ENCODE measurements at places on chromosomes 1 and 21.

GRCh38 chr21:35254006-35254764 is 205.1 kb upstream of the RUNX1 start:
- DNase-seq, result no peak

GRCh38 chr1:62144238-62144831 is 50.3 kb upstream of the L1TD1 start:
- DNase-seq, result no peak

DNA sequence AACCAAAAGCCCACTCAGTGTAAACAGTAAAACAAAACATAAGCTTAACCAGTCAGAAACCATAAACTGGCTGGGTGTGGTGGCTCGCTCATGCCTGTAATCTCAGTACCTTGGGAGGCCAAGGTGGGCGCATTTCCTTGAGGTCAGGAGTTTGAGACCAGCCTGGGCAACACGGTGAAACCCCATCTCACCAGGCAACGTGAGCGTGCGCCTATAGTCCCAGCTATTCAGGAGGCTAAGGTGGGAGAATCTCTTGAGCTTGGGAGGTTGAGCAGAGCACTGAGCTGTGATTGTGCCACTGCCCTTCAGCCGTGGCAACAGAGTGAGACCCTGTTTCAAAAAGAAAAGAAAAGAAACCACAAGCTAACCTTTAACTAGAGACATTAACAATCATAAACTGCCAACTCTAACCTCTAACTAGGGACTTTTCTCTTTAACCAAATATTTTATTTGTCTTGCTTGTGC is 13.1 kb upstream of the PRRC2C start:
- no peak for DNase-seq

- no peak for DNase-seq
These were observed 6.8 kb downstream of the PRXL2B start for GRCh38 chr1:2593251-2593878.

DNA sequence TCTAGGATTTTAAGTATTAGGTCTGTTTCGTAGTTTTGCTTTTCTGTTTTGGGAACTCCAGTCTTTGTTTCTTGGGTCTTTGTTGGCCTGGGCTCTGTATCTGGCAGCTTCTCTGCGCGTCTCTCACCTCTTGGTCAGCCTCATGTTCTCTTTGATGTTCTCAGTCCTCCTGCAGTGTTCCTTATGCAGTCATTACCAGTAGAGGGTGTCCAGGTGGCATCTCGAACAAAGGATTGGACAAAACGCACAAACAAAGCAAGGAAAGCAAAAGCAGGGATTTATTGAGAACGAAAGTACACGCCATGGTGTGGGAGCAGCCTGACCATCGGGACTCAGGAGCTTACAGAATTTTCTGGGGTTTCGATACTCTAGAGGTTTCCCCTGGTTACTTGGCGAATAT is 133.7 kb upstream of the COL6A1 start:
- DNase-seq, result no peak

- DNase-seq, result no peak
These were observed 230.5 kb downstream of the TPR start for GRCh38 chr1:186144505-186144904.

- no peak for DNase-seq
These were observed 10.5 kb downstream of the ATP5IF1 start for GRCh38 chr1:28246427-28246832.

- no peak for DNase-seq
These were observed 276.3 kb upstream of the GREM2 start for GRCh38 chr1:240888039-240888786.

DNA sequence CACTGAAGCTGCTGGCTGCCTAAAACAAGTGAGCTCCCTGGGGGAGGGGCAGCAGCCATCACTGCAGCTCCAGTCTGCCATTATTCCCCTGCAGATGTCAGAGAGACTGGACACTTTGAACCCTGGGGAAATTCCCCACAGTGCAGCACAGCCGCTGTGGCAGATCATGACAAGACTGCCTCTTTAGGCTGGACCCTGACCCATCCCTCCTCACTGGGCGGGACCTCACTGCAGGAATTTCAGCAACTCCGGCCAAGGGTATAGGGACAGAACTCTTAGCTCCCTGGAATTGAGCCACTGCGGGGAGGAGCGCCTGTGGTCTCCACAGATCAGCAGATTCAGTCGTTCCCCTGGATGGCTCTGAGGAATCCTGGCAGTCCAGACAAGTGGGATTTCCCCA is 964.6 kb downstream of the BRINP3 start:
- no peak for DNase-seq

DNA sequence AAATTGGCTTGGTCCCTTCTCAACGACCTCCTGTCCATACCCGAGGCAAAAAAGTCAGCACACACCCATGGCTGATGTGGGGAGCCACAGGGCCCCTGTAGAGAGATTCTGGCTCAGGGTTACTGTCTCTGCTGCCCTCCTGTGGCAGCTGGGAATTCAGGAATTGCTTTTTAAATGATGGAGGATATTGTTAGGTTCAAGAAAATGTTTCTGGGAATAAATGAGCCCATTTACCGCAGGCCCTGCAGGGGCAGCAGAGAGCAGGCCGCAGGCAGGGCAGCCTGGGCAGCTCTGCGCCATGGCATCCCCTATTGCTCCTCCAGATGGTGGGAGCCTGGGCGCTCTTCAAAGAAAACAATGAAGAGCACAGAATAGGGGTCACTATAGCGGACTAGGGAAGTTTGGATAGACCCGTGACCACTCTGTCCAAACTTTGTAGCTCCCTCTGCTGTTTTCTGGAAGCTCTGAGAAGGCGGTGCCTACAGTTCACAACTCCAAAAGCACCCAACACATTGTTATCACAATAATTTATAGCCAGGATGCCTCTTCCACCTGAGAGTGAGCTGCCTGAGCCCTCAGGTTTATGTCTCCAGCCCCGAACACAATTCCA is 201.1 kb downstream of the BACH1 start:
- no peak for DNase-seq
